Fibroblast of skin of left quadriceps (primary cell): ENCODE measurements at places on chromosomes 3 and 15.
A peak's percentile ranks its signal among the peaks of the same experiment; 100 is the strongest.

- no peak for DNase-seq
Measured at GRCh38 chr3:13281507-13282357, 138.4 kb downstream of the NUP210 start.

DNA sequence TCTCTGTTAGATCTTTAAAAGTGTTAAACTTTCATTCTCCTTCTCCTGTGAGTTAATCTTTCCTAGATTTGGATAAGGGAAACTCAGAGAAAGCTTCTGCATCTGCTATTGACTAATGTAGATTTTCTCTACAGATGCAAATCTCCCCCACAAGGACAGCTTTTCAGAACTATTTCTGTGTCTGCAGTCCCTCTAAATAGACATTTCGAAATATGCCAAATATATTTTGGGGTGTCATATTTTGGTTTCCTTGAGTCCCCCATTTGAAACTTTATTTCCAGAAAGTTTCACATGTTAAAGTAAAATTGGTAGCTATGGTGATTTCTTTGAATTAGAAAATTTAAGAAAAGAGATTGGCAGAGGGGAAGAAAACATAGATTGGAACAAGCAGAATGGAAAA, 852.3 kb upstream of the ALCAM start:
- DNase-seq: no peak

DNA sequence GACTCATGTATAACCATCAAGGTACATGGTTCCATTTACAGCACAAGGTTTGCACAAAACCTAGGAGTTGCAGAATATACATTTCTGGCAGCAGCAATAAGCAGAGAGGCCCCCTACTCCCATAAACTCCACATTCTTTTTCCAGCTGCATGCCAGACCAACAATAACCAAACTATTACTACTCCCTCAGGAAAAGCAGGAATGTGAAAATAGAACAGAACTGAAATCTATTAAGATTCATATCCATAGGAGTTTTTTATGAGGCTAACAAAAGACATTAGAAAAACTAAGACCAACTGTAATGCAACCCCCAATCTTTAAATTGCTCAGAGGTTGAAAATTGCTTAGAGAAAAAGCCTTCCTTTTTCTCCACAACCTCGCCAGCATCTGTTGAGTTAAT, 27.6 kb upstream of the TOP2B start:
- no peak for DNase-seq

DNA sequence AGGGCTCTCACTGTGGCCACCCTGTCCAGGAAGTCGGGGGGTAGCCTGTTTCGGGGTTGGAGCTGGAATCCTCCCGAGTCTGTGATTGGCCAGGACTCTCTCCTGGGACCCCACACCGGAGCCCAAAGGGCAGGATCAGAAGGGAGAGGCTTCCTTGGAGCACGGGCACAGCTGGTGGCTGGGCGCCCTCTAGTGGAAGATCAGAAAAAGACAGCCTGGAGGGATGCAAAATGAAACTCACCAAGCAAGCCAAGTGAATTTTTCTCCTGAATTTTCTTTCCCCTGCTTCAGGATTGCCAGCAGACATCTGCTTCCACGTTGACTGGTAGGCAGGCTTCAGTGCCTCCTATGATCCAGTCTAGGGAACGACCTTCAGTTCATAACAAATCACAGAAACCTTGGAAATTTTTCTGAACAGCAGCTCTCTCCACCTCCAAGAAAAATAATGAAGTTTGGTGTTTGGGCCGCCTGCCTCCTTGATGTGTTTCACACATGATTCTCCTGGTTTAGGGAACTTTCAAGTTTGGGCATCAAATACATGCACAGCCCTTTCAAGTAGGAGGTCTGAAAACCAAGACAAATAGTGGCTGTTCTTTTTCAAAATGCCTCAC, 224.6 kb downstream of the VPS13C start:
- DNase-seq: peak; percentile 24

DNA sequence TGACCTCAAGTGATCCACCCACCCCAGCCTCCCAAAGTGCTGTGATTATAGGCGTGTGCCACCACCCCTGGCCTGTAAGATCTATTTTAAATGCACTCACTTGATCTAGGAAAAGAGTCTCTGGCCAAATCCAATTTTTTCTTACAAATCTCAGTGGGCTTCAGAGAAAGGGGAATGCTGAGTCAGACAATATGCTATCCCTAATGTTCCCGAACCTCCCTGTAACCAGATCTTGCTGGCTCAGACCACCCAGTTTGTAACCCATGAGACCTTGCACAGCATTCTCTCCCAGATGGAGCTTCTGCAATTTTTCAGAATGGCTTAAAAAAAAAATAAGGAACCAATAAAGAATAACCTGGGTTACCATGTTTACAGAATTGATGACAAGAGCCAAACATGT, 205.8 kb downstream of the RYR3 start:
- DNase-seq: no peak

- no peak for DNase-seq
Measured at GRCh38 chr3:174681784-174682183, 177.3 kb upstream of the NAALADL2 start.

GRCh38 chr3:106263011-106263410, 394.2 kb upstream of the CBLB start:
- peak; percentile 59 for DNase-seq
